Foreskin keratinocyte (primary cell): ENCODE measurements at places on chromosomes 7 and 10.

DNA sequence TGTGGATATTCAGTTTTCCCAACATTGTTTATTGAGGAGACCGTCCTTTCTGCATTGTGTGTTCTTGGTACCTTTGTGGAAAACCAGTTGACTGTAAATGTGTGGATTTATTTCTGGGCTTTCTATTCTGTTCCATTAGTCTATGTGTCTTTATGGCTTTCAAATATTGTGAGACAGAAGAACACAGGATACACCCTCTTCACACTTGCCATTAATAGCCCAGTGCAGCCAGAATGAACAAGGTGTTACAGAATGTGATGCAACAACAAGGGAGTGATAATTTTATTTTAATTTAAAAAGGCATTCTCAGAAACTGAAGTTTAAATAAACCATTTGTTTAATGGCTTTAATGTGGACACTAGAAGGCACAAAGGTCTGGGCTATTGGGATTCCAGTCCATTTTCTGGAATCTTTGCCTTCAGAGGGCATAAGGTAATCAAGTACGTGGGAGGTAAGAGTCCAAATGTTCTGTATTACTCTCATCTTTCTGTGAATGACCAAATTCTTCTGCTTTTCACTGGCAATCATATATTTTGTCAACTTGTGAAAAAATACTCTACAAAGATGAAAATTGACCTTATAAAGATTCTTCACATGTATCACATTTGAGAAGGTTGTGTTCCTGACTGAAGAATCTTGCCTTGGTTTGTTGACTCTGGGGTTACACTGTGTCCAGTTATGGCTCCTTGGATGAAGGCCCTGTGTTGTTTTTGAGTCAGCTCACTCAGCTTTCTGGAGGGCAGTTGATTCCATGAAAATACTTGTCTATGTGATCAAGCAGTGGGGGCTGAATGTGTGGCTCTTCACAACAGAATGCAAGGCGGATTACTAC, 962.7 kb downstream of the LRMDA start:
- DNase-seq = no peak

GRCh38 chr7:111239437-111239836, 148.5 kb downstream of the LRRN3 start:
- no peak for DNase-seq

DNA sequence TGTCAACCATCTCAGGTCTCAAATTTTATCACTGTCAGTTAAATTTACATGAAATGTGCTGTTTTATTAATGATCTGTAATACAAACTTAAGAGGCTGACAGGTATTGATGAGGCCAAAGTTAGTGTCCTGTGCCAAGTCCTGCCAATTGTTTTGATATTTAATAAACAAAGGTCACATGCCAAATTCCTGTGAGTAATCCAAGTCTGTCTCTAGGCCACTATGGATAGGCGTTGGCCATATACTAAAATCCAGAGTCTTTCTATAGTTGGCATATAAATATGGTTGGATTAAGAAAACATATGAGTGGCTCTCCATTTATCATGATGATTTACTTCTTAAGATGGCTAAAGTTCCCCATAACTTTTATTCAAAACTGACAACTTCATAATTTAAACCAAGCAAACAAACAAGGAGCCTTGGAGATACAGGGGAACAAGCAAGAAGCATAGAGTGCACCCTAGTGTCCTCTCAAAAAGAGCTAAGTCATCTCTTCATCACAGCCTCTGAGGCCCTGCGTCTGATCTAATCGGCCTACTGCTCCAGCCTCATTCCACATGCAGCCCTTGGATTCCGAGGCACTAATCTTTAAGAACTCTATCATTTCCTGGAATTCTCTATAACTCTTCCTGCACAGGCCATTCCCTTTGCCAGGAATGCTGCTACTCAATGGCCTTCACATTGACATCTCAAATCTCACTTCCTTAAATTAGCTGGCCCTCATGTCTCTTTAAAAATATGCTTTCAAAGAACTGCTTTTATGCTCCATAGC, 32.7 kb upstream of the NRCAM start:
- no peak for DNase-seq

GRCh38 chr7:91343420-91343960, 79.3 kb downstream of the FZD1 start:
- DNase-seq = no peak
